ENCODE measurements at places on chromosomes 4 and X. TPM values are rescaled to one million over a fixed set of nuclear protein-coding genes. Genes with fewer than 3 reads are reported as not detected.

FGFBP1 gene
- not detected for total RNA-seq

BMP2K gene
- 41.5 TPM for total RNA-seq

PRR32 gene
- not detected for total RNA-seq

PCYT1B gene
- total RNA-seq: 0.76 TPM

JCHAIN gene
- 0.13 TPM for total RNA-seq

CLDN2 gene
- total RNA-seq: not detected

SMIM31 gene
- not detected for total RNA-seq

LGI2 gene
- total RNA-seq: 0.23 TPM

LANCL3 gene
- total RNA-seq: 0.66 TPM

NOCT gene
- total RNA-seq: 44.0 TPM

MAP9 gene
- total RNA-seq: 17.1 TPM

PASD1 gene
- not detected for total RNA-seq

NAA11 gene
- not detected for total RNA-seq

ATP1B4 gene
- not detected for total RNA-seq

NHSL2 gene
- total RNA-seq: 2.4 TPM

PNMA5 gene
- total RNA-seq: not detected

IGSF1 gene
- 0.07 TPM for total RNA-seq

CT47B1 gene
- total RNA-seq: not detected

TCEAL4 gene
- 35.0 TPM for total RNA-seq

ITGB1BP2 gene
- total RNA-seq: 3.4 TPM

GPR119 gene
- total RNA-seq: not detected

GK gene
- total RNA-seq: 10.2 TPM
